ENCODE measurements at places on chromosomes 16 and 17. TPM values are rescaled to one million over a fixed set of nuclear protein-coding genes. Genes with fewer than 3 reads are reported as not detected.

HAP1 gene
- total RNA-seq: 0.08 TPM

CHST5 gene
- total RNA-seq: not detected

KRTAP4-1 gene
- not detected for total RNA-seq

KRTAP3-3 gene
- not detected for total RNA-seq

BCL6B gene
- 0.02 TPM for total RNA-seq

TMEM92 gene
- not detected for total RNA-seq

IL32 gene
- 158 TPM for total RNA-seq

GPR179 gene
- not detected for total RNA-seq

CSH2 gene
- total RNA-seq: not detected

TRIM72 gene
- 33.7 TPM for total RNA-seq

USH1G gene
- total RNA-seq: 0.14 TPM

ITGAD gene
- total RNA-seq: not detected

EXOC3L1 gene
- total RNA-seq: 2.0 TPM

SEPHS2 gene
- total RNA-seq: 22.9 TPM

PYDC1 gene
- total RNA-seq: not detected
